ENCODE measurements at places on chromosomes 7 and 10.

- DNase-seq = no peak
These were observed 1.2 kb upstream of the AKR1E2 start for GRCh38 chr10:4824791-4825310.

DNA sequence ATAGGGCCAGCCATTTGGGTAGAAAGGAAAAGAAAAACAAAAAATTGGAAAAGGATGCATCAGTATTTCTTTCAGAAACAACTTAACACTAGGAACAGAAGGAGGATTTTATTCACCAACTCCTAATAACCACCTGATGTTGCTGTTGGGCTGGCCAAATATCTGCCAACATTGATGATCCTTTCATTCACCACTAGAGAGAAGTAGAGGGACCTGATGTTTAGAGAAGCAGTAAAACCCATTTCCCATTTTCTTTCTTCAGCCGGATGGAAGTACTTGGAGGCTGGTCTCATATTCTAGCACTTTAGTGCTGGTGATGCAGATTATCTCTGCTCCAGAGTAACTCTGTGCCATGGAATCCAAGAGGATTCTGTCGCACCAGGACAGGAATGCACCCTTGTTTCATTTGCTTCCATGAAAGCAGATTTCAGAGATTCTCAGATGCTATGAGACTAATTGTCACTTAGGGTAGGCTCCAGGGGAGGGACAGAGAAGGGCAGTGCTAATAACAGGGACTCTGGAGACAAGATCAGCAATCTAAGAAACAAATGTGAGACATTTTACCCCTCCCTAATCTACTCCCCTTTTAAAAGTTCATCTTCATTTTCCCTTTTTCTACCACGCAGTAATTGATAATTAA lies 3.1 kb downstream of the KLLN start:
- no peak for DNase-seq

DNA sequence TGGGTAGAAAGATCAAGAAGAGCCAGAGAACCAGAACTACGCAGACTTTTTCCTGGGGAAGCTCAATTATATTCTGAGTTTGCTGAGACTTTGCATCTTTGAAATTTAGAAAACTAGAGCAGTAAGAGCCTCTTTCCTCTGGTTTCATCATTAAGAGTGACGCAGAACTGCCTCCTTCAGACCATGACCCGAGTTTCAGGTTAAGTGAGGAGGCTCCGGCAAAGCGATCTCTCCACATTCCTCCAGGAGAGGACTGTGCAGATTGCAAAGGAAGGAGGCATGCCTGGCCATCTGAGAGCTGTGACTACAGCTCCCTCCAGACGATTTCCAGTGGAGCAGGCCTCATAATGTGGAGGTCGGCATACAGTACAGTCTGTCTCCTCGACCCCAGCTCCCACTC lies 115.8 kb upstream of the LANCL2 start:
- DNase-seq = no peak

GRCh38 chr10:107264742-107265141 lies 100.2 kb upstream of the SORCS1 start:
- DNase-seq = no peak

GRCh38 chr10:23238015-23238414 lies 45.9 kb downstream of the PTF1A start:
- no peak for DNase-seq

DNA sequence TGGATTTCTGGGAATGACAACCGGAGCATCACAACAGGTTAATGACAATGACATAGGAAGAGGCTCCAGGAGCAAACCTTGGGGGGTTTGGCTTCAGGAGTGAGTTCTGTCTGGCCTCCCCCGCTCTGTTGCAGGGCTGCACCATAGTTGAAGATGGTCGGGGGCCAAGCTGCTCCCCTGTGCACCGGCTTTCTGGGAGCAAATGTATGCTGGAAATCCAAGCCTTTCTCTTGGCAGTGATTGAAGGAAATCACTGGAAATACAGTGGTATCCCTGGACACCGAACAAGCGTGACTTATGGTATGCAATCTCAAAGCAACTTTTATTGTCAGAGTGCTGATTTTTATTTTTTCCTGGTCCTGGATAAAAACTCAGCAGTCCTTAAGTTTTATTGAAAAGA lies 251.9 kb upstream of the ZNF32 start:
- no peak for DNase-seq
